Neural crest cell (in vitro differentiated cells): ENCODE measurements at places on chromosomes 12 and 14.

DNA sequence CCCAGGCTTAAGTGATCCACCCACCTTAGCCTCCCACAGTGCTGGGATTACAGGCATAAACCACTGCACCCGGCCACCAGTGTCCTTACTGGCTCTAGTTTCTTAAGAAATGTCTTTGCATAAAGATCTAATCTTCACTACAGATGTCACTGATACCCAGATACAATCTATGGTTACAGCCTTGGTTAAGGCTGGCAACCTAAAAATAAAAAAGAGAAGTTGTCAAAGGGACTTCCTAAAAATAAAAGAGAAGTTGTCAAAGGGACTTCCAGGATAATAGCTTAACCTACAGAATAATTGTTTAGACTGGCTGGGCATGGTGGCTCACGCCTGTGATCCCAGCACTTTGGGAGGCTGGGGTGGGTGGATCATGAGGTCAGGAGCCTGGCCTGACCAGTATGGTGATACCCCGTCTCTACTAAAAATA, 27.6 kb downstream of the ETFBKMT start:
- no peak for DNase-seq

DNA sequence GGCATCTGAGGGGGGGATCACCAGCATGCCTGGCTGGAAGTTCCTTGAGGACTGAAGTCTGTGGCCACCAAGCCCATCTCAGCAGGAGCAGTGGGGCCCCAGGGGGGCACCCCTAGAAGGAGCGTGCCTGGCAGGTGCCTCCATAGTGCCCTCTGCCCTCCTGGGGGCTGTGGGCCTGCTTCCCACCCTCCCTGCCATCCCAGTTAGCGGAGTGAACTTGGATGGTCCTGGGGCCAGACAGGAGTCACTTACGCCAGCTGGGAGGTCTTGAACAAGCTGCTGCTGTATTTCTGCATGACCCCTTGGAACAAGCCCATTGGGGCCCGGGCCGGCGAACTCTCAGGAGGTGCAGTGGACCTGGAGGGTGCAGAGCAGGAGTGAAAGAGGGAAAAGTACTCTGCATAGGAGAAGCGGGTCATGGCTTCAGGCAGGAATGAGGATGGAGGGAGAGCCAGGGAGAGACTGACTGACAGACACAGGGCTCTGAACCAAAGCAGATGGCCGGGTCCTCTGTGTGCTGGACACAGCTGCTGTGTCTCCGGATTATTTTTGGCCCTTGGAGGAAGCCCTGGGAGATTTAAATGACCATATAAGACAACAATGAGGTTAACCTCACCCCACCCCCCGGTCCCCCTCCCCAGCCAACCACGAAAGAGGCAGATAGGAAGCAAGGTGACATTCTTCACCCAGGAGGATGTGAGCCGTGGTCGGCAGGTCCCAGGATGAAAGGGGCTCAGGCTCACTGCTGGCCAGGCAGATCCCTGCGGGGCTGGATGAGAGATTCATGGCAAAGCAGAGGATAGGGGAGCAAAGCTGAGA, 19.6 kb downstream of the ASB2 start:
- no peak for DNase-seq

- peak; percentile 64 for DNase-seq
These were observed 3.7 kb downstream of the TMEM253 start for GRCh38 chr14:21104448-21105060.

GRCh38 chr12:126776026-126776655, 1490.8 kb upstream of the TMEM132C start:
- DNase-seq = no peak

DNA sequence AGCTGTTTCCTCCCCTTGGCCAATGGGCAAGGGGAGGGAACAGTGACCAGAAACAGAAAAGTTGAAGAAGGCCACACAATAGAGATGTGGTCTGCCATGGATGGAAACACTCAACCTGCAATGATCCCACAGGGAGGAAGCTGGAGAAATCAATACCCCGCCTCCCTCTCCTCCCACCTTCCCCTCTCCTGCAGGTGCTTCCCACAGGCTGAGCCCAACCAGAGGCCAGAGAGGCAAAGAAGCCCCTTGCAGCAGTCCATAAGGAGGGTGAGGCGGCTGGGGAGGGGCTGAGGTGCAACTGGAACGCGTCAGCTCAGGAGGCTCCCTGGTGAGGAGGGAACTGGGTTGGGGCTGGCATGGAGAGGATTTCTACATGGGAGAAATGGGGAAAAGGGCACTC, 84.0 kb downstream of the RNF34 start:
- DNase-seq = no peak

- DNase-seq = no peak
These were observed 18.6 kb downstream of the AMN1 start for GRCh38 chr12:31710021-31710818.

- no peak for DNase-seq
These were observed 416.9 kb downstream of the TMEM132D start for GRCh38 chr12:129486931-129487330.

DNA sequence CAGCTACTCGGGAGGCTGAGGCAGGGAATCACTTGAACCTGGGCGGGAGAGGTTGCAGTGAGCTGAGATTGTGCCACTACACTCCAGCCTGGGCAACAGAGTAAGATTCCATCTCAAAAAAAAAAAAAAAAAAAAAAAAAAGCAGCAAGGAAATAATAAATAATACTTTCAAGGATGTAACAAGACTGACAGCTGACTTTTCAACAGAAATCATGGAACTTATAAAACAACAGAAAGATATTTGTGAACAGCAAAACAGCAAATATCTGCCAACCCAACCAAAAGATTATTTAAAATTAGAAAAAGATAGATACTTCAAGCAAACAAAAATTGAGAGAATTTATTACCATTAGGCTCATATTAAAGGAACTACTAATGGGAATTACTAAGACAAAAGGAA, 115.1 kb downstream of the TSHR start:
- DNase-seq = no peak

- DNase-seq = no peak
These were observed 260.0 kb upstream of the CRY1 start for GRCh38 chr12:107353312-107353711.

DNA sequence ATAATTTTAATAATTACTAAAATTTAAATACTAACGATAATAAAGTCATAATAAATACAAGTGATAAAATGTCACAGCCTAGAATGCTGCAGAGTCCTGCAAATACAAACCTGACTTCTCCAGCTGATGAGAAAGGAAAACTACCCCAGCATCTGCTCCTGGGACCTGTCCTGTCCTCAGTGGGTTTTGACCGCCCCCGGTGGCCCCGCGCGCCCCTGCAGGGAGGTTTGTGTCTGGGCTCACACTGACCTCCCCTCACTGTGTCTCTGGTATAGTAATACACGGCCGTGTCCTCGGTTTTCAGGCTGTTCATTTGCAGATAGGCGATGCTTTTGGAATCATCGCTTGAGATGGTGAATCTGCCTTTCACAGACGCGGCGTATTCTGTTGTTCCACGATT, 1139.4 kb downstream of the TMEM121 start:
- no peak for DNase-seq

GRCh38 chr14:32702562-32702961, 236.1 kb upstream of the NPAS3 start:
- peak; percentile 52 for DNase-seq

DNA sequence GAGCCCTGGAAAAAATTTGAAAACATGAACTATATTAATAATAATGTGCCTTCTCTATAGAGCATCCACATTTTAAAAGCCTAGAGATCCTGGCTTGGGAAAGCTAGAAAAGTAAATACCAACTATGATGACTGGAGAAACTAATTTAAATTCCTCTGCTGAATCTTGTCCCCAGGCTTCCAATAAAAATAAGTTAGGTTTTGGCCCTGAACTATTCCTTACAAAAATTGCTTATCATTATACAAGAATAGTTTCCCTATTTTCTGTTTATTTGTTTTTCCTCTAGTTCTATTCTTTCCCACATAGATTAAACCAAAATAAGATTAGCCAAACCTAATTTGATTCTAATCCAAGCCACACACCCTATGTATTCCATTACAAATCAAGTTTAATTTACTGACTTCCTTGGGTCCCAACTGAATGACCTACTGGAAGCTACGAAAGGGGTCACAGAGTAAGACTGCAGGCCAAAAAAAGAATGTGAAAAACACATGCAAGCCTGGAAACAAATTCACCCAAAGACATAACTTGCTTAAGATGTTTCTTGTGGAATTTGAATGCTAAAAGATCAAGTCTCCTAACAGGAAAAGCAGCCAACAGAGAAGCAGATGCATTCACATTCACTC, 133.0 kb downstream of the PAWR start:
- DNase-seq = no peak

DNA sequence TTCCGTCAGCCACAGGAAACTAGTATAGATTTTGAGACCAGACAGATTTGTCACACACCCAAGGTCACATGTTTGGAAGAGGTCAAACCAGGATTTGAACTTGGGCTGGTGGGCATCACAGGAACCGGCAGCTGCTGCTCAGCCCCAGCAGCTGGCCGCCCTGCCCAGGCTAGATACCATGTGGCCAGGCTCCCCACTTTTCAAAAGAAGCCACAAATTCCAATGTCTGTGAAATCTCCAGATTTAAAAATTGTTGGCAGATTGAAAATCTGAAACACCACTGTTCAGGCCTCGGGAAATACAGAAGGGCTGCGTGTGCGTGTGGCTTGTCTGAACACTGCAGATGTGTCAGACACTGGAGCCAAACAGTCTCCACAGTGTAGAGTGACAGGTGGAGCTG, 30.4 kb downstream of the MMAB start:
- no peak for DNase-seq

DNA sequence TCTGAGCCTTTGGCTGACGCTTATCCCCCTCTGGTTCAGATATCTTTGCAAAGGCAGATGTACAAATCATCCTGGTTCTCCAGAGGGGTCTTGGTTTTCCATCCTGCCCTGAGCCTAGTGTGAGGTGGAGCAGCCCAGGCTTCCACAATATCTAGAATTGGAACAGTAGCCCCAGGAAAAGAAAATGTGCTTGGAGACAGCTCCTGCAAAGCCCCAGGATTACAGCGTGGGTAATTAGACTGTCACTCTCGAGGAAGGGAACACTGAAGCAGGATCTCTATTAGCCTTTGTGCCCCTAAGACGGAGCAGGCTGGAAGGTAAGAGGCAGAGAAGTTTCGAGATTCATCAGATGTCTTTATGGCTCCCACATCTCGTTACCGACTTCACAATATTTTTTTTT, 59.4 kb downstream of the TMEM132C start:
- DNase-seq = no peak

DNA sequence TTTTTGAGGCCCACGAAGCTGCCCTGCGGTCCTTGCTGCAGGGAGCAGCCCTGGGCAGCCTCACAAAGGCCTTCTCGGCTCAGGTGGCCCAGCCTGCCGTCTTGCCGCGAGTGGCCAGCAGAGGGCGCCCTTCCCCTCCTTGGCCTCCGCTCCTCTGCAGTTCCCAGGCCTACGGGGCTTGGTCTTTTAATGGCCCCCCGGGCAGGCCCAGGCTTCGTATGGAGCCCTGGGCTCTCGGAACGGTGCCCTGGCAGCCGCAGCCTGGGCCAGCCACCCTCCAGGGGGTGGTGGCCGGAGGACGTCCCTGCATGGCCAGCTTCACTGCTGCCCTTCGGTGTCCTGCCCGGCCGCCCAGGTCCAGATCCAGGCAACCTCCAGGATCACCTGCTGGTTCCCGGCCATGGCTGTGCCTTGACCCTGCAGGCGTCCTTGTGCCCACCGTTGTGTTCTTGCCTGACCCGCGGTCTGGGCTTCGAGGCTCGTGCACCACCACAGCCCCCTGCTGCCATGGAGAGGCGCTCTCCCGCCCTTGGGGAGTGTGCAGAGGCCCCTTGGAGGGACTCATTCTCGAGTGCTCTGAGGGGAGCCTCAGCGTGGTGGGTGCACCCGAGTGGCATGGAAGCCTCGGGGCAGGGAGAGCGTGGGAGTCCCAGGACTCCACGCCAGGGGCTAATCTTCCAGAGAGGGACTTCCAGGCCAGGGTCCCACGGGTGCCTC, 9.4 kb downstream of the ASPG start:
- peak; percentile 93 for DNase-seq

- DNase-seq = peak; percentile 36
These were observed 527.2 kb downstream of the FLRT2 start for GRCh38 chr14:86057018-86057667.

DNA sequence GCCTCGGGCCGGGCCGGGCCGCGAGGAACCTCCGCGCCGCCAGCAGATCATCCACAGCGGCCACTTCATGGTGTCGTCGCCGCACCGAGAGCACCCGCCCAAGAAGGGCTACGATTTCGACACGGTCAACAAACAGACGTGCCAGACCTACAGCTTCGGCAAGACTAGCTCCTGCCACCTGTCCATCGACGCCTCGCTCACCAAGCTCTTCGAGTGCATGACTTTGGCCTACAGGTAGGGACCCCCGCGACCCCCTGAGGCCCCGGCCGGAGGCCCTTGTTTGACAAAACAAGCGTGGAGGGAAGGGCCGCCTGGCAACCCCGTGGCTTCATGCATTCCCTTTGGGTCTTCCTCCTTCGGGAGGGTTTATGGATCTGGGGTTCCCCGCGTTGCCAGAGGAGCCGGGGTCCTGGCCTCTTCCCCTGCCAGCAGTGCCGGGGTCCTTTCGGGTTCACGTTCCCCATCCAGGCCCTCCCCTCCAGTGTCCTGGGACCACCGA, 526 bp downstream of the MLXIP start:
- peak; percentile 27 for DNase-seq

DNA sequence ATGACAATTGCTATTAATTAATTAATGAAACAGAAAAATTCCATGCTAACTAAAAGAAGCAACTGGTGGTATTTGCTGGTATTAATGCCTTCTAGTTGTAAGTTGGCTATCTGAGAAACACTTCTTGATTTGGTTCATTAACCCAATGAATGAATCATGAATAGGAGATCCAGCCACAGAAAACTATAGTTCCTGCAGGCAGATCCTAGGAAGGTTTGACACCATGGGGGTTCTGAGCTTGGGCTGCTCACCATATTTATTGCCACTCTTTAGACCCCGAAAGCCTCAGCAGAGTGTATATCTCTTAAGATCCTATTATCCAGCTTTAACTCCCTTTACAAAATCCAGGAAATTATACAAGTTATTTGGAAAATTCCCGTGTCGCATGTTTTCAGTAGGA, 81.4 kb upstream of the REP15 start:
- no peak for DNase-seq

DNA sequence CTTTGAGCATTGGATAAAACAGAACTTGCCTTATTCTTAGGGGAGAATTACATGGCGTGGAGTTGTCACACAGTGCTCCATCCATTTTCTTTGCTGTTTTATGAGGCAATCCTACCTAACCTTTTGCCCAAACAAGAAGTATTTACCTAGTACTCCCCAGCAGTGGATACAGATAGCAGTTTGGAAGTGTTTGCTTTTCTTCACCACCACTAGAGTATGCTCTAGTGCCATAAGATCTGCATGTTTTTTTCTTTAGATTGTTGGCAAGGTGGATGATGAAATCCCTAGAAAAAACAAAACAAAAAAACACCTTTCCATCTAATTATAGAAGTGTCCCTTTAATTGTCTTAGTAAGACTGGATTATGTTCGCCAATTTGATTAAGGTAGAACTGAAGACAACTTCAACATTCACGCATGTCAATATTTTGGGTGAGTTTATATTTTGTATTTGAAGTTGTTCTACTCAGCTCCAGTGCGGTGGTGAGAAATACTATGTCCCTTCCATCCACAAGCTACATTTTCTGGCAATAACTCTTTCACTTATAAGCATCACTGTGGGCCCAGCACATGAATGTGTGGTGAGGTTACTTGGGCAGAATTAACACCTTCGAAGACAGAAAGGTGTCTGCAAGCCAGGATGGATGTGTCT, 23.6 kb upstream of the TMEM260 start:
- DNase-seq = no peak

GRCh38 chr12:90922145-90922627, 32.8 kb downstream of the CCER1 start:
- DNase-seq = no peak

GRCh38 chr12:106974511-106974910, 12.4 kb downstream of the MTERF2 start:
- DNase-seq = no peak

GRCh38 chr12:56129206-56129941, 1.3 kb downstream of the ESYT1 start:
- peak; percentile 56 for DNase-seq
